ENCODE measurements at places on chromosomes 4 and X. TPM values are rescaled to one million over a fixed set of nuclear protein-coding genes. Genes with fewer than 3 reads are reported as not detected.

The ITIH6 gene
- total RNA-seq: not detected

The ADH1B gene
- total RNA-seq: not detected

The HSD17B10 gene
- 45.9 TPM for total RNA-seq

The GRID2 gene
- total RNA-seq: not detected

The ENPEP gene
- total RNA-seq: 2.3 TPM

The GPR82 gene
- not detected for total RNA-seq

The MAGEC1 gene
- total RNA-seq: not detected

The CXCL13 gene
- not detected for total RNA-seq

The PDE6B gene
- 5.0 TPM for total RNA-seq

The SERTM2 gene
- total RNA-seq: not detected

The SLC16A2 gene
- total RNA-seq: 5.5 TPM

The DGAT2L6 gene
- total RNA-seq: not detected

The F11 gene
- total RNA-seq: not detected

The TRIM61 gene
- total RNA-seq: 5.9 TPM

The CPZ gene
- 10.4 TPM for total RNA-seq

The PCSK1N gene
- 13.1 TPM for total RNA-seq

The RBMXL3 gene
- total RNA-seq: not detected

The ODAM gene
- total RNA-seq: 2.0 TPM

The MSANTD1 gene
- total RNA-seq: 1.7 TPM

The NAP1L3 gene
- 24.3 TPM for total RNA-seq

The RELL1 gene
- total RNA-seq: 58.9 TPM

The KLHL13 gene
- 0.11 TPM for total RNA-seq

The CXCL1 gene
- total RNA-seq: not detected

The PNMA6A gene
- under 0.01 TPM for total RNA-seq

The FGFRL1 gene
- total RNA-seq: 3.4 TPM

The FAM200B gene
- 21.5 TPM for total RNA-seq

The PABPC1L2B gene
- total RNA-seq: not detected

The SCML2 gene
- total RNA-seq: 0.98 TPM

The STK32B gene
- 0.98 TPM for total RNA-seq

The UGT2B10 gene
- not detected for total RNA-seq

The NEXMIF gene
- under 0.01 TPM for total RNA-seq

The ATRX gene
- total RNA-seq: 68.0 TPM

The BST1 gene
- total RNA-seq: 25.1 TPM

The SPANXA1 gene
- not detected for total RNA-seq

The MAGEA4 gene
- total RNA-seq: not detected

The DKK2 gene
- 20.0 TPM for total RNA-seq

The DMD gene
- 13.0 TPM for total RNA-seq

The KIF4A gene
- 4.1 TPM for total RNA-seq

The NIPAL1 gene
- total RNA-seq: 10.8 TPM

The TAF7L gene
- under 0.01 TPM for total RNA-seq

The STBD1 gene
- total RNA-seq: 2.9 TPM

The CCKAR gene
- not detected for total RNA-seq

The ODAPH gene
- 3.5 TPM for total RNA-seq

The EDA2R gene
- total RNA-seq: 35.0 TPM

The HS6ST2 gene
- not detected for total RNA-seq

The TRIM75 gene
- total RNA-seq: not detected

The GATA1 gene
- total RNA-seq: not detected

Measured in placental epithelial cell (primary cell).